ENCODE measurements at places on chromosomes 3 and 15.

DNA sequence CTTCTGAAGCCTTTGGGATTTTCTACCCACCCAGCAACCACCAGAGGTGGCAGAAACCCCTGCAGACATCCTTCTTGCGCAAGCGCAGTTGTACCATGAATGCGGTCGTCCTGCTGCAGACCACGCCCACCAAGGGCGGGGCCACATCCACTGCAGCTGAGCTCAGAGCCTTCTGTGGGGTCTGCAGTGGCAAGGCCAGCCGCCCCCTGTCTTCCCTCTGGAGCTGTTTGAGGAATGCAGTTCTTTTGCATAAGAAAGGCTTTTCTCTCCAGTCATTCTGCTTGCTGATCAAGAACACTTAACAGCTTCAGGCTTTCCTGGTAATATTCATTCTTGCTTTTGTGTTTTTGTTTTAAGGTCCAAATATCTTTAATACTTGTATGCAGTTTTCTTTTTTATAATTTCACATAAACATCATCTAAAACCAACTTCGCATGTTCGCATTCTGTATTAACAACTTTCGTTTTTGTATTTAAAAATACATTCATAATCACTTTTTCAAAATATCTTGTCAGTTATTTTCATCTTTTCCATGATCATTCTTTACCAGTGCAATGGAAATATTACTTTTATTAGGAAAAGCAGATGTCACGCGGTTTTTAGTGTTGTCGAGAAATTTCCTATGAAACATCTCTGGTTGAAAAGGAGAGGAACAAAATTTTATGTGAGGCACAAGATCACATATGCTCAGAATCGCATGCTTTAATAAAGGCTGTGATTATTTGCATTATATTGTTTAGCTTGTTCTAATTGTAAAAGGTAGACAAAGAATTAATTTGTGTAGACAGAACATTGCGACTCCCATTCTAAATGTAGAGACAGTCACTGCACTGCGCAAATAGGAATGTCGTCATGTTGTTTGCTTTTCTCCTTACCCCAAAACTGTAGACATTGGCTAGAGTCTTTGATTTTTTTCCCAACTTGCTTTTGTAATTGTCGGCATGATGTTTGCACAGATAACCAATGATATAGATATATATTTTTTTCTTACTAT, 98.1 kb upstream of the SNRPN start:
- no peak for DNase-seq

- no peak for DNase-seq
Observed at GRCh38 chr15:94331731-94332130, 100.4 kb downstream of the MCTP2 start.

DNA sequence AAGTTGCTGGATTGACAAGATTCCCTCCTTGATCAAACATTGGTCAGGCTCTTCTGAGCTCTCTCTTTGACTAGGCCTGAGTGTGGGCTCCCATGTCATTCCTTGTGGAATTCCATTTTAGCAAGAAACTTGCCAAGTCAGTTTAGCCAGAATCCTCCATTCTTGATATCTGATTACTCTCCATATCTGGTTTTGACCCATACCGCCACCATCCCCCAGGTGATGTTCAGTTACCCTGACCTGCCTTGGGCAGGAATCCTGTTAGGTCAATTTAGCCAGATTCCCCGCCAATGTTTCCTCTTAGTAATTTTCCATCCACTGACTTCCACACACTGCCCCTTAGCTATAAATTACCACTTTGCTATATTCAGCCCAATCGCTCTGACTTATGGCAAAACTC, 1.0 kb upstream of the PCCB start:
- DNase-seq, result no peak

GRCh38 chr15:25060996-25061620, 106.3 kb downstream of the SNRPN start:
- no peak for DNase-seq

GRCh38 chr15:101684384-101684783, 32.2 kb upstream of the TM2D3 start:
- DNase-seq, result no peak

GRCh38 chr3:57825116-57825515, 69.0 kb downstream of the SLMAP start:
- no peak for DNase-seq

DNA sequence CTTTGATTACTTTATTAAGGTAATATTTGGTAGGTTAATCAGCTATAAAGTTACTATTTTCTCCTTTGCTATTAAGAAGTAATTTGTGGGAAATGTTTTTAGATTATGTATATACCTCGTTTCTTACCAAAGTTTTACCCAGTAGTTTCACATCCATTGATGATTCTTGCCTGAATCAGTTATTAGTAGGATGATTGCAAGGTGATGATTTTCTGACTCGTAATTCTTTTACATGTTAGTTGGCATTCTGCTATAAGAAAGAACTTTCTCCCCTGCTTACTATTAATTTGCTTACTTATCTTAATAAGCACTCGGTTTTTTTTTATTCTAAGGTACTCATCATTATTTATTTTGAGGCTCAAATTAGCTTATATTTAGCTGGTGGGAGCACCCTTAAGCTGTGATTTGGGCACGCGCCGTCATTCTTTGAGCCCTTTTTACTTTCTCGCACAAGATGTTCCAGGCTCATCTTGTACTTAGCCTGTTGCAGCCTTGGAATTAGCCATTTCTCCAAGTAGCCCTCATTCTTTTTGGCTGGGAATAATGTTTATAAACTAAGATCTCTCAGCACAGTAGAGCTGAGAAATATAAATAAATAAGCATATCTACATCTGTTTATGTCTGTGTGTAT, 15.3 kb downstream of the USP3 start:
- no peak for DNase-seq

DNA sequence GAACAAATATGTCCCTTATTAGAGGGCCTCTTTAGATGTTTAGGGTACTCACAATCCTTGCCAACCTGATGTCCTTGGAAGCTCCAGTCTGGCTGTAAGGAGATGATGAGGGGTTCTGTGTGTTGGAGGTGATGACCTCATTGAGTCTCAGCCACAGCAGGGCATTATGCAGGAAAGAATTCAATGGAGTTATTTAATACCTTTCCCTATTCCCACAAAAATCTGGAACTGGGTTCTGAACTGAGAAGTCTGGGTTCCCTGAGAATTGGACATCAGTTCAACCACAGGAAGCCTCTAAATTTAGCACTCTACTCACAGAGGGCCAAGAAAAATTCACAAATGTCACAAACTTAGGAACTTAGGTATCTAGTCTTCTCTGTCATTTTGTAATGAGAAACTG, 36.9 kb downstream of the SLC35A5 start:
- no peak for DNase-seq

DNA sequence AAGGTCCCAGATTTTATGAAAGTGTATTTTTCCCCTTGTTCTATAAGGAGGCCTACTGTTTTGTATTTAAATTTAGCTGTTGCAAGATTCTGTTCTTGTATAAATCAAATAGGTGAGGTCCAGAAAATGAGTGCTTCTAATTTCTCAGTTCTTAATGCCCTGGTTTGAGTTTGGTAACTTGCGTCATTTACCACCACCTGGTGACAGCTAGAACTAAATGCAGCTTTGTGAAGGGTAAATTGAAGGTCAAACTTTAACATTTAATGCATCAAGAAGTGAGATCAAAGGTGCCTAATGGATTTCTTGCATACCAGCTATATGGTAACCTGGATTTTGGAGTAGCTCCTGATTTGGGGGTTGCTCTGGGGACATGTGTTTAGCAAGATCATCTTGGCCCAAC, 50.7 kb upstream of the POLR2M start:
- no peak for DNase-seq

DNA sequence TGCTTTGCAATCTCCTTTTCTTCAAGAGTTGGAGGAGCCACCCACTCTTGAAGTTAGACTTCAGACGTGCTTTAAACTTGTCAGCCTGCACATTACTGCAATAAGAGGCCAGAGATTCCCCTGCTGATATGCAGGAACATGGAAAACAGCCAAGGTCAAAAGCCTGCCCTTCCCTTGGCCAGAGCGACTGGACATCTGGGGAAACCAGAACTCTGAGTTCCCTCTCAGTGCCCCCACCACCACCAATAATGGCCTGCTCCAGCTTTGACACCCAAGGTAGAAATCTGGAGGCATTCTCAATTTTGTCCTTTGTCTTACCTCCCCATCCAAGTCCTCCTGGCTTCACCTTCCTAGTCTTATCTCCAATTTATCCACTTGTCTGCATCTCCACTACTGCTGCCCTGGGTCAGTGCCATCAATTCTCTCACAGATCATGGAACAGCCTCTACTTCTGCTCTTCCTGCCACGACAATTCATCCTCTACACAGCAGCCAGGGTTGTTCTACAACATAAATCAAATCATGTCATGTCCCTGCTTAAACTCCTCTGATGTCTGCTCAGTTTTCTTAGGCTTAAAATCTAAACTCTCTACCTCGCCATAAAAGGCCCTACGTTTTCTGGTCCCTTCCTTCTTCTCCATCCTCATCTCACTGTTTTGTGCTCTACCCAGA, 191.6 kb upstream of the WNT5A start:
- DNase-seq, result no peak

- DNase-seq, result no peak
Observed at GRCh38 chr3:64138046-64138445, 87.2 kb downstream of the PRICKLE2 start.

GRCh38 chr3:129607391-129608068, 1.1 kb upstream of the PLXND1 start:
- no peak for DNase-seq

- peak; percentile 79 for DNase-seq
Observed at GRCh38 chr15:64333986-64334929, 21.7 kb downstream of the CSNK1G1 start.

DNA sequence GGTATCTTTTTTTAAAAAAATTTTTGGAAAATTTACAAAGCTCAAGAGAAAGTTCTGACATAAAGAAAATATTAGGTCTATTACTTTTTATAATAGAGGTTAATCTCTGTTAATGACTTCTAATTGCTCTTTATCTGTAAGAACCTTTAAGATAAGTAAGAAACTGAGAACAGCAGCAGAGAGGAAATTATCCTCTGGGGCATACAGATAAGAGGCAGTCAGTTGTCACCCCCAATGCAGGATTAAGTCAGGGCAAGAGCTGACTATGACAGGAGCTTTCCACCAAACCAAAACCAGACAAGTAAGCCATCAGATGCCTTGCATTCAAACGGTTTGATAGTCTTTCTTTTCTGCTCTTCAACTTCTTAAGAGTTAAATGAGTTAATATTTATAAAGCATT, 149.0 kb downstream of the GSK3B start:
- no peak for DNase-seq

GRCh38 chr3:117687096-117687495, 977.5 kb downstream of the TUSC7 start:
- DNase-seq, result no peak

GRCh38 chr3:49942651-49943050, 2.7 kb downstream of the RBM6 start:
- DNase-seq, result no peak

GRCh38 chr3:184910664-184911063, 98.7 kb downstream of the VPS8 start:
- no peak for DNase-seq

DNA sequence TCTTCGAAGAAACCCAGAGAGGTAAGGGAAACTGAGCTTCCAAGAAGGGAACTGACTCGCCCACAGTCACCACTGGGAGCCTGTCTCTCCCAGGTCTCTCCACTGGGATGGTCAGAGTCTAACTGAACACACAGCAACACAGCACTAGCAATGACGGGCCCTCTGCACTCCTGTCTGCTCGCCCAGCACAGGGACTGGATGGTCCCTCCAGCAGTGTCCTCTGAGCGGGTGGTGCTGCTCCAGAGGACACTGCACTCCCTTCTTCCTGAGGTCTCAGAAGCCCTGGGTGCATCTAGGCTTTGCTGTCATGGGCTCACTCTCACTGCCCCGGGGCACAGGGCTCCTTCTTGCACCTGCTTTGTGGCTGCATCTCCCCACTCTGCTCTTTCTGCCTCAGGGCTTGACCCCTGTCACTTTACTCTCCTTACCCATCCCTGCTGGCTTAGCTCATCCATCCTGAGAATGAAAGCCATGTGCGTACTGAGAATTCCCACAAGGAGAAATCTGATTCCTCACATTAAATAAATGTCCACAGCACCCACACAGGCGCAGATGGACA, 356.6 kb downstream of the GABRG3 start:
- DNase-seq, result no peak

DNA sequence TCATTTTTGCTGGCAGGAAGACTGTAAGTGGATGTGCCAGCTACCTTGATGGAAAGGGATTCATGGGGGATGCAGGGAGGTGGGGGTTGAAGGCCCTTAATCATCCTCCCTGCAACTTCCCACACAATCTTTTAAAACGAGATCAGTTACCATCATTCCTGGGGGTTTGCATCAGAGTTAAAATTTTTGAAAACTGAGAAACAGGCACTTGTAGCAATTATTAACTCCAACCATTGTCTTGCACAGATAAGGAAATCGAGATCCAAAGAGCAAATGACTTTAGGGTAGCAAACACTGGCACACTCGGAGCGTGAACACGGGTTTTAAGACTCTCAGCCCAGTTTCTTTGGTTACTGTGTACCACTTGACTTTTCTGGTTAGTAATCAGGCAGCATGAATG, 41.9 kb downstream of the GPD1L start:
- no peak for DNase-seq

DNA sequence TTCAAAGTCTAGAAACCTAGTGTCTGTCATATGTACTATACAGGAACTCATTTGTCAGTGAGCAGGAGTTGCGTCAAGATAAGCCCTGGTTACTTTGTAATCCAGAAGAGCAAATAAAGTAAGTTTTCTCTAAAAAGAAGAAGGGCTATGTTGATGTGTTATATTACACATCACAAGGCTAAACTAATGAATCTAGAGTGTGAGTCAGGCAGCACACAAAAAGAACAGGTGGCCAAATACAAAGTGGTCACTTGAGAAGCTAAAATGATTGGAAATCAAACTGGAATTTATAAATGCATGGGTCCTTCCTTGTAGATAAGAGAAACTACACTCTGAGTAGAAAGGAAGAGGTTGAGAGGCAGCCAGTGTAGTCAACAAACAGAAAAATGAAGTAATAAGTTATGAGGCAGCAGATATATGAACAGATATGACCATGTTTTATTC, 771.6 kb downstream of the DIPK2A start:
- DNase-seq, result no peak

GRCh38 chr15:51879555-51879954, 50.1 kb downstream of the TMOD3 start:
- no peak for DNase-seq

GRCh38 chr3:151552589-151552988, 91.7 kb upstream of the IGSF10 start:
- DNase-seq, result no peak

DNA sequence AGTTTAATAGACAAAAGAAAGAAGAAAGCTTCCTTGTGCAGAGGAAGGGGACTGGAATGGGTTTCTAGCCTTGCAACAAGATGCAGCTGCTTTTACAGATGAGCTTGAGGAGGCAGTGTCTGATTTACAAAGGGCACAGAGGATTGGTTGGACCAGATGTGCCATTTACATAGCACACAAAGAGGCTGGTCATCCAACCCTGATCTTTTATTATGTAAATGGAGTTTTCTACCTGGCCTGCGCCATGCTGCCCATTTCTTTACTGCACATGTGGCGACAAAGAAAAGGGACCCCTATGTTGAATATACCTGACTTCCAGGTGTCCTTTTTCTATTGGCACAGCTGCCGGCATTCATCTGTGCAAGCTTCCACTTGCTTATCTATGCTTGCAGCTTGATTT, 409.4 kb upstream of the FRG2C start:
- DNase-seq, result no peak
